ENCODE measurements at places on chromosomes 13 and 19.
A peak's percentile ranks its signal among the peaks of the same experiment; 100 is the strongest.

- no peak for DNase-seq
Observed at GRCh38 chr19:16325161-16325527, 518 bp downstream of the KLF2 start.

GRCh38 chr19:10294368-10294697, 4.6 kb downstream of the ICAM5 start:
- no peak for DNase-seq

GRCh38 chr13:110245416-110245899, 61.5 kb downstream of the COL4A1 start:
- DNase-seq: no peak

GRCh38 chr13:99800951-99801350, 170.6 kb downstream of the ZIC5 start:
- DNase-seq: no peak

- DNase-seq: peak; percentile 51
Observed at GRCh38 chr19:2289714-2290435, 7.9 kb upstream of the PEAK3 start.

GRCh38 chr13:40668335-40668734, 1.9 kb upstream of the FOXO1 start:
- no peak for DNase-seq

DNA sequence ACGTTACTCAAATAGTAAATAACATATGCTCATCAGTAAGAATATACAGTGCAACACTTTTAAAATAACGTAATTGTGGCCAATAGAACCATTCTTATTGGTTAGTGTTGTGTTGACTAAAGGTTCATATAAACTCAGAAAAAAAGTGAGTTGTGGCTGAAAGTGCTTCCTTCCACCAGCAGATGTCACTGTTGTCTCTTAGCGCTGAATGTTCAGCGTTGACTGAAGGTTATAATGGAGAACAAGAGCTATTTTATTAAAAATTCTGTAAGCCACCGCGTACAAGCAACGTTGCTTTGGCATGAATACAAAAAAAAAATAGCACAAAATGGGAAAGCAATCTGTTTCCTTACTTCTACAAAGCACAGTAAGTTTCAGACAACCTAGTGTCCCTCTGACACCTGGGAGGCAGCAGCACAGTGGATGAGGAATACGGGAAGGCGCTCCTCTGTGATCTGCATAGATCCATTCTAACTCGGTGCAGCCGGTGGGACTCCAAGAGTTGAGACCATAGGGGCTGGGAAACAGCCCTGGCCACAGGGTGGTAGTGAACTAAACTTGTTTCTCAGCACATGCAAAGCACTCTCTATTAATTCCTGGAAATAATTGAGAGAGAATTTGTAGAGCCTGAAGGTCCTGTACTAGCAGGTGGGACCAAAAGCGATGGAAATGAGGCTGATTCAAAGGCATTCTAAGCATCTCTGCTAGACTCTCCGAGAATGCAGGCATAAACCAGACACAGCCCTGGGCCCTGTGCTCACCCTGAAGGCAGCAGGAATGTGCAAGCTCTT, 23.9 kb upstream of the OXGR1 start:
- DNase-seq: peak; percentile 17

- DNase-seq: no peak
Observed at GRCh38 chr13:99376132-99376531, 68.9 kb upstream of the GPR183 start.

DNA sequence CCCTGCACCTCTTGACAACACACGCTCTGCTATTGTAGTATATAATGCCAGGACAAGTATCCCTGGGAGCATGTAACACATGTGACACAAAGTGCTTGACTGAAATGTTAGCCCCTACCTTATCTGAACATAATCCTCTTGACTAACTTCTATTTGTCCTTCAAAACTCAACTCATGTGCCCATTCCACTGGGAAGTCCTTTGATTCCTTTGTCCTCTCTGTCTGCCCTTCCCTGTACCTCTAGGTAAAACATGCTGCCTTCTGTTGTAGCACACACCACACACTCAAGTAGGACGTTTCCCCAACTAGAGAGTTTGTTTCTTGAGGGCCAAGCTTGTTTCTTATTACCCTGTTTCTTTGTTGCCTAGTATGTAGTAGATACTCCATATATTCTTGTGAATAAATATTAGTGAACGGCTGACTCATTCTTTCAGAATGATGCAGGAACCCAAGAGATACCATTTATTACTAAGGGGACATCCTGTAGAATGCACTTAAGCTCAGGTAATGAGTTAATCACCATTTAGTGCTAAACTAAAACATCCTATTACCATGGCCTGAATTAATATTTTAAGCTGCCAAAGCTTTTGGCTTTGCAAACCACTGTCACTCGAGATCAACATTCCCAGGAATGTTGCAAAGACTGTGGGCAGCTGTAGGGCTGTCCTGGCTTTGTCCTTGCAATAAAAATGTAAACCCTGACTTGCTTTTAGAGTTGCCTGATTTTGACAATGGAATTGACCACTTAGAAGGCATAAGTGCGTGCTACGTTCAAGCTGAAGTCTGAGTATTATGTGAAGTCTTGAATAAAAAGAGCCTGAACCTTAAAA, 313.4 kb downstream of the COG6 start:
- no peak for DNase-seq

DNA sequence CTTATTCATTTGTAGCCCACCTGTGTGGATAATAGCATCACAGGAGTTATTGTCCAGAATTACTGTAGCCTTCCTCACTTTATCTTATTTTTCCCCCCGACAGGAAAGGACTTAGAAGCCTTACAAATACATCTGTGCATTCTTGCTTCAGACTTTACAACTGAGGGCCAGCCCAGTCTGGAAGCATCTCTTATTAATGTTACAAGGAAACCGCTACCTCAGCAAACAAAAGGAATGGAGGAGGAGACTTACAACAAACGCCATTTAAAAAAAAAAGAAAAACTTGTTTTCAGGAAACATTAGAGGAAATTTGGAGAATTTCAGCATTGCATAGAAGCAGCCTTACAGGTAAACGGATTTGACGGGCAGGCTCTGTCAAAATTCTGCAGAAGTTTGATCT, 45.2 kb downstream of the GARRE1 start:
- DNase-seq: no peak

GRCh38 chr13:98466634-98467236, 110.2 kb downstream of the STK24 start:
- no peak for DNase-seq

DNA sequence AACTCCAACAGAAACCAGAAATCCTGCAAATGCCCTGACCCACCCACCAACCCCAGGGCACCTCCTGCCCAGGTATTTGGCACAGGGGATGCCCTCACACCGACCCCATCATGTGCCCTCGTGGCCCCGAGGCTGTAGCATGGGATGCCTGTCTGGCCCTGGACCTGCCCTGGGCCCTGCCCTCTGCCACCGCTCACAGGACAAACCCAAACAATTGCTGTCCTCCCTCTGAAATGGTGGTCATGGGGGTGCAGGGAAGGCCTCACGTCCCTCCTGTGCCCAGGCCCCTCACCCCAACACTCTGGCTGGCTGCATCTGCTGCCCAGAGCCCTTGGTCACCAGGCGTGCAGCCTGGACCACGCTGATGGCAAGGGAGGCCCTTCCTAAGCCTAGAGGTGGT, 2.1 kb upstream of the ZNF181 start:
- DNase-seq: no peak

DNA sequence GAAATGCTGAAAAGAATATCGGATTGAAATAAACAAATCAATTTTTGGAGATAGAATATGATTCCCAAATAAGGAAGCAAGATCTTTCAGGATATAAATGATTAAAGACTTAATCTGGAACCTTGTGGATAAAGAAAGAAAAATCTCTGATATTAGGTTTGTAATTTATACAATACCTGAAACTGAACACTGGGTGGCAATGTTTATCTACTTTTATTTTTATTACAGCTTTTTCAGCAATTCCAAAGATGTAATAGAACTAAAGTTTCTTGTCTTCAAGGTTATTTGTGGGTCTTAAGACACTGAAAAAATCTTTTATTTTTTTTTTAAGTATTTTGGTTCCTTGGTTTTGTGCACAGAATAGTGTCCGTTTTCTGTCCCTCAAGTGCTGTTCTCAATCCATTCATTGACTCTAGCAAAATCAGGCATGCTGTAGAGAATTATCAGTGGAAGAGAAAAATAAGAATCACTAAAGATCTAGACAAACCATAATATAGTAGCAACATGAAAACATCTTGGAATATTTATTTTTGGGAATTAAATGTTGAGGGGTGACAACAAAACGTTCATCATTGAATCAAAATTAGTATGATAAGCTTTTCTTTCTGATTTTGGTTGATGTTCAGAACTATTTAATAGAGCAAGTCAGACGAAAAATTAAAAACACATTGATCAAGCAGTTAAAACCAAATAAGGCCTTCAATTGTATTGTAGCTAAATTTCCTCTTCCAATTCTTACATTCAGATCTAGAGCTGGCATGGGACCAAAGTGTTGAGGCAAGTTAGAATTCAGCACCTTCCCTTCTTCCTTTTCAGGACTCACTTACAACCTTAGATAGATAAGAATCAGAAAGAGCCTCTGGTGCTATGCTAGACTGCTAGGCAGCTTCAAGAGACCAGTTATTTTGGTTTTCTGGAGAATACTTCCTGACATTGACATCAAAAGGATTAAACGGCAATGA, 704.4 kb upstream of the PCDH20 start:
- no peak for DNase-seq

DNA sequence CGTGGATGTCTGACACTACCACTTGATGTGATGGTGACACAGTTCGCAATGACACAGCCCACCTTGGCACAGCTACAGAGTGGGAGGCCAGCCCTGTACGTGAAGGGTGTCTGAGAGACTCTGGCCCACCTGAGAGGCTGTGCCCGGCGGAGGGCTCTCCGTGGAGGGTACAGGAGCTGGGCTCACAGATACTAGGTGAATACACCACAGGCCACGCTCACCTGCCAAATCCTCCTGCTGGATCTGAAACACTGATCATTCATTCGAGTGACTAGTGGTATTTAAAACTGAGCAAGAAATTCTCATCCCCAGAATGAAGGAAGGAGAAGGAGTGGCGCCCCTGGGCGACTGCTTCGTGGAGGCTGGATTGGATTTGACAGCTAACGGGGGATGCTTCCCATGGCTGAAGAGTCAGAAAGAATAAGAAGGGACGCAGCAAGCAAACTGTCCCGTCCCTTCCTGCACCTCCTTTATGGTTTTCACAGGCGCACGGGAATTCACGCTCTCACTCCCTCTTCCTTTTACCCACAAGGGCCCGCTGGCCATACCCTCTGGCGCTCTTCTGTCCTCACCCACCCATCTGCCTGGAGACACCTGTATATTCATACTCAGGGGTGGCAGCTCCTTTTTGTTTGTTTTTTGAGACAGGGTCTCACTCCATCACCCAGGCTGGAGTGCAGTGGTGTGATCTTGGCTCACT, 25.0 kb downstream of the CEBPG start:
- no peak for DNase-seq

DNA sequence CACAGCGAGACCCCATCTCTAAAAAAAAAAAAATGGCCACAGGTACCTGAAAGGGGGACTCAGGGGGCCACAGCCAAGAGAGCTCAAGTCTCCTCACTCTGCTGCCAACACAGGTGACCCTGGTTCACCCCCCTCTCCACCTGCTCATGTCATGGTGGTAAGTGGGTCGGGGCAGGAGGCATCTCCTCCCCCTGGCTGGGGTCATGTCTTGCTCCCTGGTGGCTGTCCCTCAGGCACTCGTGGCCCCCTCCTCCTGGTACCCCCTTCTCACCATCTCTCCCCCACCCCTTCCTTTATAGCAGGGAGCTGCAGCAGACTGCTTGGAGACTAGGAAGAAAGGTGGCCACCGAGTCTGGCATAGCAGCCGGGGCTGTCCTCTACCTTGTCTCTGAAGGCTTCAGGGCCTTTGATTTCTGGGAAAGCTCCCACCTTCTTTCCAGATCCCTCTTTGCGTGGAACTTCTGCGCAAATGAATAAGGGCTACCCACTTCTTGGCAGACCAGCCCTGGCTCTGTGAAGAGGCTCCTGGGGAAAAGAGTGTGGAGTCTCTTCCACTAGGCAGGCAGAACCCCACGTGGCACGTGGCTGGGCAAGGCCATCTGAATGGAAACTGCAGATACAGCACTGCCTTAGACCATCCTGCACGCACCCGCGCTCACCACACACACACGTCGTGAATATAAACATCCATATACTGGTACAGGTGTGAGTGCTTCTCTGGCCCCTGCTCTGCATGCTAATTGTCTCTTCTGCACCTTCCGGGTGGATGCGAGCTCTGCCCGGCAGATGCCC, 20.1 kb upstream of the MIER2 start:
- DNase-seq: no peak

DNA sequence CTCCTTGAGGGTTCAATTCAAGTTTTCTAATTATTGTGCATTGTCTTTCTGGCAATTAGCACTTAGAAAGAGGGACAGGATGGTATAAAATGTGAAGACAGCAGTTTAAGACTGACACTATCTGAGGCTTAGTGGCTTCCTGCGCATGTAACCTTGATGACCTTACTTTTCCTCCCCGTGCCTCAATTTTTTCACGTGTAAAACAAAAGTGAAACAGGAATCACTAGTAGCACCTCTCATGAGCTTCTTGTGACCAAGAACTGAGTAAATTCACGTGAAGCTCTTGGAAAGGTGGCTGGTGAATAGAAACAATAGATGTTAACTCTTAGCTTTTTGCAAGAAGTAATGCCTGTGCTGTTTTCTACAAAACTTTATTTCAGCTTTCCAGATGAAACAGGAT, 233.9 kb downstream of the LMO7 start:
- peak; percentile 50 for DNase-seq

DNA sequence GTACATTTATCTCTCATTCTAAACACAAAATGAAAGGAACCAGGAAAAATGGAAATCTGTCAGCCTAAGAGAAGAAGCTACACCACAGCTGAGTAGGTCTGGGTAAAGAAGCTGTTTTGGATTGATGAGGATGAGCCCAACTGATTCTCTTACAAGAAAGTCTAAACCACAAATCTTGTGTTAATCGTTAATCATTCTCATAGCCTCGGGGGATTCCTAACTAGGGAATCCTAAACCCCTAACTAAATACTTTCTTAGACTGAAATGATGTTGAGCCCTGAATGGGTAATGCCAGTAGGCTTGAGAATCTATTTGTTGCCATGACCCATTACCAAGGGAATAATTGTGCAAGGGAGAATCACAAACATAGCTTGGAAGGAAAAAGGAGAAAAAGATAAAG, 327.5 kb upstream of the SPRY2 start:
- DNase-seq: no peak

GRCh38 chr19:4987692-4988370, 18.9 kb downstream of the KDM4B start:
- DNase-seq: no peak

GRCh38 chr13:47672245-47673008, 328.6 kb downstream of the SUCLA2 start:
- DNase-seq: no peak

GRCh38 chr13:100497389-100497788, 91.2 kb downstream of the GGACT start:
- no peak for DNase-seq

DNA sequence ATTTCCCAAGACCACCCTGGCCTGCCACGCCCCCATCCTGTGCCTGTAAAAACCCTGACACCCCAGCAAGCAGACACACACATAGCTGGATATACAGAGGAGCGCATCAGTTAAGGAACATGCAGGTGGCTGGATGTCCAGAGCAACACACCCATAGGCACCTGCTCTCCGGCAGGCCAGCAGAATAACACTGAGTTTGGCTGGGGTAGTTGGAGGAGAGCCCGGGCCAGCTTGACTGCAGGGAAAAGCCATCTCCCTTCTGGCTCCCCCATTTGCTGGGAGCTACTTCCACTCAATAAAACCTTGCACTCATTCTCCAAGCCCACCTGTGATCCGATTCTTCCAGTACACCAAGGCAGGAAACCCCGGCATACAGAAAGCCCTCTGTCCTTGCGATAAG, 8.9 kb downstream of the RASL11A start:
- DNase-seq: no peak

- DNase-seq: no peak
Observed at GRCh38 chr19:40089462-40089861, 1.3 kb downstream of the ZNF780A start.

Measured in central memory CD4-positive, alpha-beta T cell (primary cell).